ENCODE measurements at places on chromosomes 12 and 14. TPM values are rescaled to one million over a fixed set of nuclear protein-coding genes. Genes with fewer than 3 reads are reported as not detected.
A peak's percentile ranks its signal among the peaks of the same experiment; 100 is the strongest.

DNA sequence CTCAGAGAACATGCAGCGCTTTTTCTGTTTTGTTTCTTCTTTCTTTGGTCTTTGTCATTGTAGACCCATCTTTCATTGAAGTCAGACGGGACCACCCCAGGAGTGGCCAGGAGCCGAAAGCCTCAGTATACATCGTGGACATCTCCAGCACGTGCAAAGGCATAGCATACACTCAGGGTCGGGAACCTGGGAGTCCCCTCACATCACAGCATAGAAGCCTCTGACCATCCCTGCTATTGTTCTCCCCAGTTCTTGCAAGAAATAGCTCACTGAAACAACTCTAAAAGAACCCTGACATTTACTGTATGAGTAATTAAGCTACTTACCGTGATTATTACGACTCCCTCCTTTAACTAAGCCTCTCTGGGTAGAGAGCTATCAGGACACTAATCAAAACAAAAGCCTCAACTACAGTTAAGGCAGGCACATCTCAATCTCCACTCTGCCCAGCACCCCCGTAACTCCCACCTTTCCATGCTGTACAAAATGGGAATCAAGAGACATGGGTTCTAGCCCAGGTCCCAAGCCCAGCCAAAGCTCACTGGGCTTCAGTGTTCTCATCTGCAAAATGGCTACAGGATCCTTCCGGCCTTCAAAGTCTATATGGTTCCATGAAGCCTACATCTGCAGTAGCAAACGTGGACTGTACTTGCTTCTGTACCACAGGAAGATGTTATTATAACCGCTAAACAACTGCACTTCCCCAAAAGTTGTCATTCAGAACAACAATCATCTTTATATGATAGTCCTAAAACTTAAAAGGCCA, 6.7 kb downstream of the CCDC88C start:
- peaks cover 8% of the 10 kb centered on the region for H3K4me1 ChIP-seq
- no peak for DNase-seq
- H3K27me3 ChIP-seq: no peaks in the 10 kb centered on the region

The ALKBH1 gene
- 25.0 TPM for total RNA-seq

DNA sequence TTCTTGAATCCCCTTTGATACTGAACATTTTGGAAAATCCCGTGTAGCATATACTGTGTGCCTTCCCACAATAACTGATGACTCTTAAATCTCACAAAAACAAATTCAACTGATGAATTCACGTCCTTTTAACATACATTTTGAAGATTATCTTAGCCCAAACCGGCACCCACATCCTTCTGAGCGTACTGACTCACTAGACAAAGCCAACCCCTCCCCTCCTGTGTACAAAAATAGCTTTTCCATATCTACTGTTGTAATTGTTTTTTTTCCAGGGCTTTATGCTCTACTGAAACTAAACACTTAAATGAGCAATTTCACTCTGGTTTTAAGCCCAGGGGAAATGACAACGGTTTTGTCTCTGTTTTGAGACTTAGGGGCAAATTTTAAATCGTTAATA, 109.4 kb upstream of the ATF7IP start:
- DNase-seq: no peak
- no peak overlapping the region for H3K4me3 ChIP-seq
- no peaks in the 10 kb centered on the region for H3K36me3 ChIP-seq
- H3K4me1 ChIP-seq: peaks cover 40% of the 10 kb centered on the region
- H3K27ac ChIP-seq: no peak overlapping the region

DNA sequence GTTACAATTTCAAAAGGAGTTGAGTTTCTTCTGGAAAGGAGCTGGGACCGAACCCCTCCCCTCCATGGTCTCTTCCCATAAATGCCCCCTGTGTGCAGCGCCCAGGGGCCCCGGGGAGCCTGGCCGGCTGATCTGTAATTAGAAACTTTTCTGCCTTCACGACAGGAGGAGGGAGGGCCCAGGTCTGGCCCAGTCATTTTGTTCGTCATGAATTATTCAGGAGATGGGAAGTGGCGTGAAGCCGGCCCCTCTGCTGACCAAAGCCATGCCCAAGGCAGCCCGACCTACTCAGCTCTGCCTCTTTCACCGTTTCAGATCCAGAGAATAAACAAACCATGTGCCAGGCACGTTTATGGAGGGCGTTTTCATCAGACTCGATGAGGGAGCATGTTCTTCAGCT, 33.3 kb upstream of the MSI1 start:
- DNase-seq: no peak
- no peaks in the 10 kb centered on the region for H3K27me3 ChIP-seq
- H3K4me1 ChIP-seq: 0 out of 2 replicates have a peak, but pooled peaks cover 5% of the 10 kb centered on the region
- no peaks in the 10 kb centered on the region for H3K36me3 ChIP-seq

GRCh38 chr14:66291756-66292155, 194.4 kb upstream of the CCDC196 start:
- DNase-seq: no peak
- H3K36me3 ChIP-seq: no peaks in the 10 kb centered on the region
- peaks cover 15% of the 10 kb centered on the region for H3K27me3 ChIP-seq

The CAPS2 gene
- total RNA-seq: 19.8 TPM

DNA sequence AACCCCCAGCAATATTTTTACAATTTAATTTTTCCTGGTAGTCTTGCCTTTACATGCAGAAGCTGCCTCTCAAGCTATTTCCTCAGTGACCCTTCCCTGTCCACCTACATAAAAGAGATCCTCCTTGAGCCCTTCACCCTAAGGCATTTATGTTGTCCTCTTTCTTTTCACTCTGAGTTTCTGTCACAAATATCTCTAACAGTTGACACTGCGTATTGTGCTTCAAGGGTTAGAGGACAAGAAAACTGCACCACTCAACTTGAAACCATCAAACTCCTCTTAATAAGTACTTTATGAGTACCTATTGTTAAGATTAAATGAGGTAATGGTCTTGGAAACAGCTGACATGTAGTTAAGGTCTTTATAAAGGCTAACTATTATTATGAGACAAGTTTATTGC, 557.7 kb downstream of the TRHDE start:
- H3K27me3 ChIP-seq: no peaks in the 10 kb centered on the region
- no peaks in the 10 kb centered on the region for H3K4me1 ChIP-seq
- H3K27ac ChIP-seq: no peak overlapping the region
- no peak for DNase-seq
- no peak overlapping the region for H3K4me3 ChIP-seq
- H3K36me3 ChIP-seq: no peaks in the 10 kb centered on the region

The TOMM20L gene
- total RNA-seq: not detected

DNA sequence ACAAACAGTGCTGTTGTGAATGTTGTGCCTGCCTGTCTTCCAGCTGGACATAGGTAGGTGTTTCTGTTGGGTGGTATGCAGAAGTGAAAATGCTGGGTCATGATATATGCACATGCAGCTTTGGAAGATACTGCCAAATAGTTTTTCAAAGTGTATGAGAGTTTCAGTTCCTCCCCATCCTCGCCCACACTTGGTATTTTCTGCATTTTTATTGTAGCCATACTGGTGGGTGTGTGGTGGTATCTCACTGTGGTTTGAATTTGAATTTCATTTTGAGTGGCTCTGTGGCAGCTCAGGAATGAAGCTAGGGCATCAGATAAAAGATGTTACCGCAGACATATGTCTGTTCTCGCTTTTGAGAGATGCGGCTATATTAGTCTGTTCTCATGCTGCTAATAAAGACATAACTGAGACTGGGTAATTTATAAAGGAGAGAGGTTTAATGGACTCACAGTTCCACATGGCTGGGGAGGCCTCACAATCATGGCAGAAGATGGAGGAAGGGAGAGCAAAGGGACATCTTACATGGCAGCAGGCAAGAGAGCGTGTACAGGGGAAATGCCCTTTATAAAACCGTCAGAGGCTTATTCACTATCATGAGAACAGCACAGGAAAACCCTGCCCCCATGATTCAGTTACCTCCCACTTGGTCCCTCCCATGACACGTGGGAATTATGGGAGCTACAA, 183.1 kb downstream of the CAND1 start:
- H3K4me1 ChIP-seq: peaks cover 10% of the 10 kb centered on the region
- no peak for DNase-seq
- no peak overlapping the region for H3K4me3 ChIP-seq
- no peaks in the 10 kb centered on the region for H3K36me3 ChIP-seq

The KCNH5 gene
- 1.4 TPM for total RNA-seq

DNA sequence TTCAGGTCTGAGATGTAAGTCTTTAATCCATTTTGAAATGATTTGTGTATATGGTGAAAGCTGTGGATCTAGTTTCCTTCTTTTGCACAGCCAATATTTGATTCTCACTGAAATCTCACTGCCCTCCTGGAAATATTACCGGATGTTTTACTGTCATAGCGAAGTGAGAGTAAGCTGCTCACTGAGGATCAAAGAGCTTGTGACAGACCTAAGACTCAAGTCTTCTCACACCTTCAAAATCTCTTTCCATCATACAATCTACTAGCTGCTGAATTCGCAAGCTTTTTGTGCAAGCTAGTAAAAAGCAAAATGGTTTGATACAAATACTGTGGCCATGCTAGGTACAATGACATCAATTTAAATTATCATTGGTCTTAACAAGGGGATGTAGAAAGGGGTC, 3.9 kb downstream of the LRRK2 start:
- H3K27me3 ChIP-seq: no peaks in the 10 kb centered on the region
- no peak for DNase-seq
- no peaks in the 10 kb centered on the region for H3K36me3 ChIP-seq
- 0 out of 2 replicates have a peak, but pooled peaks cover 5% of the 10 kb centered on the region for H3K4me1 ChIP-seq

The CD163 gene
- not detected for total RNA-seq

- peaks cover 6% of the 10 kb centered on the region for H3K4me1 ChIP-seq
- no peaks in the 10 kb centered on the region for H3K36me3 ChIP-seq
- H3K27me3 ChIP-seq: no peaks in the 10 kb centered on the region
Observed at GRCh38 chr12:93778306-93778705, 101.1 kb downstream of the CRADD start.

GRCh38 chr14:104826189-104826860, 25.4 kb downstream of the ZBTB42 start:
- peak; percentile 87 for DNase-seq
- H3K27me3 ChIP-seq: no peaks in the 10 kb centered on the region

The APOLD1 gene
- 23.3 TPM for total RNA-seq

GRCh38 chr14:26190646-26191045, 407.2 kb downstream of the NOVA1 start:
- no peaks in the 10 kb centered on the region for H3K27me3 ChIP-seq
- no peak overlapping the region for H3K27ac ChIP-seq
- H3K4me1 ChIP-seq: no peaks in the 10 kb centered on the region
- H3K36me3 ChIP-seq: no peaks in the 10 kb centered on the region

- H3K36me3 ChIP-seq: no peaks in the 10 kb centered on the region
- H3K27me3 ChIP-seq: peaks cover 5% of the 10 kb centered on the region
- H3K27ac ChIP-seq: no peak overlapping the region
Observed at GRCh38 chr12:65093606-65094005, 27.5 kb downstream of the WIF1 start.

The WNT1 gene
- total RNA-seq: not detected

DNA sequence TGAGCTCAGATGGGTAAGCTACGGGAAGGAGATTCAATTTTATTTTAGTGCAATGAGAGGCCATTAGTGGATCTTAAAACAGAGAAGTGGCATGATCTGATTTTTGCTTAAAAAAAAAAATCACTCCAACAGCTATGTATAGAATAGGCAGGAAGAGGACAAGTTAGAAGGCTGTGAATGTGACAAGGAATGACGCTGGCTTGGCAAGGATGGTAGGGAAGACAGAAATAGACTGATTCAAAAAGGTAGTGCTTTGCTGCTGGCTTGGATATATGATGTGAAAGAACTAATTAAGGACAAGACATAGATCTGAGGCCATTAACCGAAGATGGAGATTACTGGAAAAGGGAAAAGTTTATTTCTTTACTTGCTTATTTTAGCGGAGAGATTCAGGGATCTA, 105.2 kb upstream of the GPHB5 start:
- no peaks in the 10 kb centered on the region for H3K4me1 ChIP-seq
- H3K36me3 ChIP-seq: 0 out of 2 replicates have a peak, but pooled peaks cover 4% of the 10 kb centered on the region
- no peaks in the 10 kb centered on the region for H3K27me3 ChIP-seq
- DNase-seq: no peak
- no peak overlapping the region for H3K4me3 ChIP-seq

The PMEL gene
- 12.6 TPM for total RNA-seq

DNA sequence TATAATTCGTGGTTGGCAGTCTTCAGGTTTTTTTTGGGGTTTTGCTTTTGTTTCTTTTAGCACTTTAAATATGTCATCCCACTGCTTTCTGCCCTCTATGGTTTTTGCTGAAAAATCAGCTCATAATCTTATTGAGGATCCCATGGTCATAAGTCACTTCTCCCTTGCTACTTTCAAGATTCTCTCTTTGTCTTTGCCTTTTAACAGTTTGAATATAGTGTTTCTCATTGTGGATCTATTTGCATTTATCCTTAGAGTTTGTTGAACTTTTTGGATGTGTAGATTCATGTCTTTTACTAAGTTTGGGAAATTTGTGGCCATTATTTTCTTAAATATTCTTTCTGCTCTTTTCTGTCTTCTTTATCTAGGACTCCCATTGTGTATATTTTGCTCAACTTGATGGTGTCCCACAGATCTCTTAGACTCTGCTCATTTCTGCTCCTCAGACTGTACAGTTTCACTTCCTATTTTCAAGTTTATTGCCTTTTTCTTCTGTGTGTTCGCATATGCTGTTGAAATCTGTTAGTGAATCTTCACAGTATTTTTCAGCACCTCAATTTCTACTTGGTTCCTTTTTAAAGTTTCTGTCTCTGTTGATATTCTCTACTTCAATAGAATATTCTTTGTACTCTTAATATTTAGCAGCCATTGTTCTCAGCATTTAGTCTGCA, 70.8 kb downstream of the WNK1 start:
- no peak for DNase-seq
- no peaks in the 10 kb centered on the region for H3K36me3 ChIP-seq
- no peak overlapping the region for H3K4me3 ChIP-seq
- H3K27me3 ChIP-seq: no peaks in the 10 kb centered on the region
- H3K27ac ChIP-seq: no peak overlapping the region
- H3K4me1 ChIP-seq: 0 out of 2 replicates have a peak, but pooled peaks cover 6% of the 10 kb centered on the region

The NKX2-1 gene
- total RNA-seq: not detected

DNA sequence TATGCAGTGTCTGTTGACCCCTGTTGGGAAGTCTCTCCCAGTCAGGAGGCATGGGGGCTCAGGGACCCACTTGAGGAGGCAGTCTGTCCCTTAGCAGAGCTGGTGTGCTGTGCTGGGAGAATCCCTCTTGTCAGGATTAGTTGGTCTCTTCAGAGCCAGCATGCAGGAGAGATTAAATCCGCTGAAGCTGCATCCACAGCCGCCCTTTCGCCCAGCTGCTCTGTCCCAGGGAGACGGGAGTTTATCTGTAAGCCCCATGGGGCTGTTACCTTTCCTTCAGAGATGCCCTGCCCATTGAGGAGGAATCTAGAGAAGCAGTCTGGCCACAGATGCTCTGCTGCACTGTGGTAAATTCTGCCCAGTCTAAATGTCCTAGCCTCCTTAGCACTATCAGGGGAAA, 13.1 kb upstream of the KLRC1 start:
- no peak for DNase-seq
- no peaks in the 10 kb centered on the region for H3K4me1 ChIP-seq
- no peak overlapping the region for H3K4me3 ChIP-seq
- no peak overlapping the region for H3K27ac ChIP-seq
- H3K36me3 ChIP-seq: no peaks in the 10 kb centered on the region
- H3K27me3 ChIP-seq: 0 out of 2 replicates have a peak, but pooled peaks cover 9% of the 10 kb centered on the region

The TRIM9 gene
- total RNA-seq: 1.5 TPM

DNA sequence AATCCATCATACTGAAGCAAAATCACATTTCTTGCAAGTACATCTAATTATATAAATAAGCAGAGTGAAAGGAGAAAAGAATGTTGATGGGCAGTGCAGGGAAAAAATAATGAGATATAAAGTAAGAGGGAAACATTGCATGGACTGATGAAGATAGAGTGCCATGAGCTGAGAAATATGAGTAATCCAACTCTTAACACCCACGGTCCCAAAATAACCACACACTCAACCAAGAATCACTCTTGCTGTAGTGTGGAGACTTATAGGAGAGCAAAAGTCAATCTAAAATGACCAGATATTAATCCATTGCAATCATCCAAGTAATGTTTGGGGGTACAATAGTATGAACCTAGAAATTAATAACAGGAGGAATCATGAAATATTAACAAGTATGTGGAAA, 40.2 kb downstream of the MYF5 start:
- H3K4me1 ChIP-seq: no peaks in the 10 kb centered on the region
- no peaks in the 10 kb centered on the region for H3K27me3 ChIP-seq
- no peak for DNase-seq
- no peak overlapping the region for H3K4me3 ChIP-seq
- no peak overlapping the region for H3K27ac ChIP-seq

All from PC-9 (cell line).